HCEC 1CT (cell line): ENCODE measurements at places on chromosomes 12 and 14.
A peak's percentile ranks its signal among the peaks of the same experiment; 100 is the strongest.

DNA sequence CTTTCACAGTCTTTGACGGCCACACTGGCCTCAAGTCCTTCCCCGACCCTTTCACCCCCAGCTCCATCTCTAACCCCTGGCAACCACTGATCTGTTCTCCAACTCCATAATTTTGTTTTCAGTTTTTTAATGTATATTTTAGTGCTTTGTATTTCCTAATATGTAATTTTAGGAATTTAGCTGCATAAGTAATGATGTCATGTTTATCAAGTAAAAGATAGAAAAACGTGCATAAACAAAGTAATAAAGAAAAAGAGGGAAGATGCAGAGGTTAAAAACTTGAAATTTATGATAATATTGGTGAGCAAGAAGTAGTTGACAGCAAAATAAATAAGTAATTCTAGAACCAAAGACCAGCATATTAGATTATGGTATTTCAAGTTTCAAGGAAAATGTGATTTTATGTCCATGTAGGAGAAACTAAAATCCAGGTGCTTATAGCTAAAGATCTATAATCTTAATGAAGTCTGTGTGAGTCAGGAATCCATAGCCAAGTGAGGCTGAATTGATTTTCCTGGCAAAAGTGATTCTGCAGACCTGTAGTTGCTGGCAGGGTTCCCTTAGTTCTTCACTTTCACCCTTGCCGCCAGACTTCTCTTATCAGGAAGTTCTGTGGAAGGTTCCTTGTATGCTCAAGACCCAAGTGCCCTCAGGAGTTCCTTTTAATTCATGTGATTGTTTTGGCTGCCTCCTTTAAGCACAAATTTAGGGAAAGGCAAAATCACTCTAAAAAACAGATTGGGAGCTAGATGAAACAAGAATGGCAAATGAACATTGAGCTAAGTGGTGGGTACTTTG lies 24.4 kb downstream of the FBXW8 start:
- no peak for DNase-seq

- DNase-seq: peak; percentile 21
Measured at GRCh38 chr14:20343862-20344220, 406 bp downstream of the PARP2 start.

GRCh38 chr12:87667378-87667777 lies 361.8 kb downstream of the C12orf50 start:
- peak; percentile 55 for DNase-seq

DNA sequence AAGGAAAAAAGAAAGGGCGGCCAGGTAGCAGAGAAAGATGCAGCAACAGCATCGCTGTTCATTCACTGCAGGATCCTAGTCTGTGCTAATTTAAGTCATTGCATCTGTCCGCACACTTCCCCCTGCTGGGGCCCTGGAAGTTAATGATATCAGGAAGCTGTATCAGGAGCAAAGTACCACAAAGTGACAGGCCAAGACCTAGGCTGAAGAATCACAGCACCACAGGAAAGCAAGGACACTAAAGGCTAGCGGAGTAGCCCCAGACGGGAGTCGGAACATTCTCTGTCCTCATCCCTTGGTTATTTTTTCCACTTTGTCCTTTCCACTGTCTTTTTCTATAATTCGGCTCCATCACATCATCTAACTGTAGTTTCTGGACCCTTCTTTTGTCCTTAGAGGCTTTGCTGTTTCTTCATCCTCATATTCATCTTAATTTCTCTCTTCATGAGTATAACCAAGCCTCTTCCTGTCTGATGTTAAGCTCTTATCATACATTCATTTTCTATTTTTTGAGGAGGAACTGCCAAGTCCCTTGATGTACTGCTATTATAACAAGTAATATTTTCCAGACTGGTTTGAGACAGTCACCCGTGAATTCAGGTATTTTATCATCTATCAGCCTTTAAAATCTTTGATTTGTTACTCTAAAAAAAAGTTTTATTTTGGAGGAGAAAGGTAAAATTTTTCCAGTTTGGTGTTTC lies 28.3 kb downstream of the DUSP16 start:
- DNase-seq: no peak

DNA sequence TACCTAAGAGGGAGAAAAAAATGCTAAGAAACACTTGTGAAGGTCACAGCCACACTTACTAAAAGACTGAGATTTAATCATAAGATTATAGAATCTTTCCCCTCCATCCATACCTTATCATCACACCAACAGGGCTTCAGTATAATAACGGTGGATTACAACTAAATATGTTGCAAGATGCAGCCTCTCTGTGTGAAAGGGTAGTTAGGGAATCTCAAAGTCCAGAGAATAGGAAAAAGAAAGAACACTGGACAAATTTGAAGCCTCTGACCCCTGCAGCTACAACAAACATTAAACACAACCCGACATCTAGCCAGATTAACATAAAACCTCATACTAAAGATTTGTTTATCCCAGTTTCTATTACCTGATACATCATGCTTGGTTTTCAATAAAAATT lies 181.0 kb downstream of the C12orf42 start:
- no peak for DNase-seq

DNA sequence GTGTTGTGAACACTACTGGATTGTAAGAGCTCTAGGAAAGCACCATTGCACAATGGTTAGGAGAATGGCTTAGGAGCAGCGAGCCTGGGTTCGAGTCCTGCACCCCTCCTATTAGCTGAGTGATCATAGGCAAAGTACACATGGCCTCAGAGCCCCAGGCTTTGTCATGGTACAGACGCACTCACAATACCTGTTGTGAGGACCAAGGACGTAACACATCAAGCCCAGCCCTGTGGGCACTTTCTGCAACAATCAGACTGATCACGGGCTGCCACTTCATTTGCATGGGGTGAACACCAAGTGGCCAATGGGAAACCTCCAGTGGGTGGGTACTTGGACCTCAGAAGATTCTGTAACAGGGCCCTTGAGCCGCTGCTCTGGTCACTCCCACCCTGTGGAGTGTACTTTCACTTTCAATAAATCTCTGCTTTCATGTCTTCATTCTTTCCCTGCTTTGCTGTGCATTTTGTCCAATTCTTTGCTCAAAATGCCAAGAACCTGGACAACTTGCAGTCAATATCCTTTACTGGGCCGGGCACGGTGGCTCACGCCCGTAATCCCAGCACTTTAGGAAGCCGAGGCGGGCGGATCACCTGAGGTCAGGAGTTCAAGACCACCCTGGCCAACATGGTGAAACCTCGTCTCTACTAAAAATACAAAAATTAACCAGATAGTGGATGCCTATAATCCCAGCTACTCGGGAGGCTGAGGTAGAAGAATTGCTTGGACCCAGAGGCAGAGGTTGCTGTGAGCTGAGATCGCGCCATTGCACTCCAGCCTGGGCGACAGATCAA lies 28.2 kb downstream of the GLRX5 start:
- no peak for DNase-seq

- peak; percentile 60 for DNase-seq
Measured at GRCh38 chr12:14845350-14845750, 2.0 kb upstream of the ART4 start.

- no peak for DNase-seq
Measured at GRCh38 chr12:94222351-94223084, 74.1 kb downstream of the PLXNC1 start.

DNA sequence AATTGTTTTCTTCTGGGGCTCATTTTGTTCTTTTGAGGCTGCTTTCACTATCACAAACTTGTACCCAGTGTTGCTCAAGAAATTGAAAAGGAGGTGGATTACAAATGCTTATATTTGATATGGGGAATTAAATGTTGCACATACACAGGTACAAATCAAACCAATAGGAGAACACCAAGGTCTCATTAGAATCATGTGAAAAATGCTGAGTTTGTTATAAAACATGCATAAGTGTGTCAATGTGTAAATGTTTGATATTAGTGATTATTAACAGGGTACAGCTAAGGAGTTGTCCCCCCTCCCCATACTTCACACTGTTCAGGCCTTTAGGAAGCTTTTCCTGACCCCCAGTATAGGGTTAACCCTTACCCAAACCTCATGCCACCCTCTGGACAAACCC lies 971.2 kb upstream of the SEL1L start:
- DNase-seq: no peak

GRCh38 chr12:112112409-112113133 lies 4.0 kb upstream of the NAA25 start:
- DNase-seq: no peak

DNA sequence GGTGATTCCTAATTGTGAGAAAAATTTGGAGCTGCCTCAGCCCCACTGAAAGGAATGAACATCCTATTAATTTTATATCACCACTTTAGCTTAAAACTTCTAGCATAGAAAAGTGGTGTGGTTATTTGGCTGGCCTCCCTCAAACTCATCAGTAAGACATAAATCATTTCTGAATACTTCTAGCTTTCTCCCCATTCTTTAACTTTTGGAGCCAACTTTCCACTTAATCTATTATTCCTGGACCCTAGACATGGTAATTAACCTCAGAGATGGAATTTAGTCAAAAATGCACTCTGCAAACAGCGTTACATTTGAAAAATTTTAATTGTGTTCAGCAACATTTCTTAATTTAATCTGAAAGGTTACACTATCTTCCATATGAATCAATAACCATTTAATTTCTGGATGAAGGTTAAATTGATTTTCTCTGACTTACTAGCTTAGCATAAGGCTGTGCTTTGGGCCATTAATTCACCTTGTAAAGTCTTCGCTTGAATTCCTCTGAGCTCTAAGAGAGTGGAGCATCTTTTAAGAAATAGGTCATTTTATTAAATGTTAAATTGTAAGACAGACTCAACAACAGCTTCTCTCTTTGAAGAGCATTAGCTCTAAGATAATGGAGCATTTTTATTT lies 753.6 kb upstream of the STXBP6 start:
- no peak for DNase-seq

GRCh38 chr12:112103758-112104503 lies 4.7 kb downstream of the NAA25 start:
- no peak for DNase-seq

DNA sequence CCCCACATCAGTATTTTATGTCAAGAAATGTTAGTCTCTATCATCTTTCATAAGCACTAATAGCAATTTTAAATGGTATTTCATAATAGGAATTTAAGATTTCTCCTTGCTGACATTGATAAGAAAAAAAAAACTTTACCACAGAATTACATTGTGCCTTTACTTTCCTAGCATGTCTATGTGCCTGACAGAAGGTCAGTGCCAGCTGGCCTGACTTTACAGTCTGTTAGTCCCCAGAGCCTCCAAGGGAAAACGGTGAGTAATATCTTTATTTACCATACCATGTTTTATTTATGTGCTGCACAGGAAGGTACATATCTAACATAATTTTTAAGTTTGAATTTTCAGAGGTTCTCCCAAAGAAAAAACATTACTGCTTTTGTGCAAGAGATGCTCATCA lies 152.0 kb upstream of the AEBP2 start:
- DNase-seq: no peak

GRCh38 chr12:106239951-106240335 lies 7.9 kb downstream of the CKAP4 start:
- no peak for DNase-seq

DNA sequence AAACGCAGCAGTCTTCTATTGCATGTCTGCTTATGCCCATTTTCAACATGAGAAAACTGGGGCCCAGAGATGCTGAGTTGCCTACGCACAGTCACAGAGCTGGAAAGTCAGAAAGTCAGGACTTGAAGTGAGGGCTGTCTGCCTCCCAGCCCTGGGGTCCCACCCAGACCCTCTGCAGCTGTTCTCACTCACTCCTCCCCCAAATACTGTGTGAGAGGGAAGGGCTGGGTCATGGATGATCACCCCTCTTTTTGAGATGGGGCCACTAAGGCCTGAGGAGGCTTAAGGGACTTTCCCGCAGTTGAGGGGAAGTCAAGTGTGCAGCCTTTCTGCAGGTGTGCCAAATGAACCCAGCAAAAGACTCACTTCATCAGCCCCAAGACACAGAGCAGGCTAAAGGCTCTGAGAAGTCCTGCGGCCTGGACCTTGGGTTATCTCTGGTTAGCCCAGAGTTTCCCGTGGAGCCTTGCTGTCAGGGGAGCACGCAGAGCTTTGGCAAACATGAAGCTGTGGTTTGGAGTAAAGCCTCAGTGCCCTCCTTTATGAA lies 18.7 kb downstream of the DTX1 start:
- DNase-seq: no peak

DNA sequence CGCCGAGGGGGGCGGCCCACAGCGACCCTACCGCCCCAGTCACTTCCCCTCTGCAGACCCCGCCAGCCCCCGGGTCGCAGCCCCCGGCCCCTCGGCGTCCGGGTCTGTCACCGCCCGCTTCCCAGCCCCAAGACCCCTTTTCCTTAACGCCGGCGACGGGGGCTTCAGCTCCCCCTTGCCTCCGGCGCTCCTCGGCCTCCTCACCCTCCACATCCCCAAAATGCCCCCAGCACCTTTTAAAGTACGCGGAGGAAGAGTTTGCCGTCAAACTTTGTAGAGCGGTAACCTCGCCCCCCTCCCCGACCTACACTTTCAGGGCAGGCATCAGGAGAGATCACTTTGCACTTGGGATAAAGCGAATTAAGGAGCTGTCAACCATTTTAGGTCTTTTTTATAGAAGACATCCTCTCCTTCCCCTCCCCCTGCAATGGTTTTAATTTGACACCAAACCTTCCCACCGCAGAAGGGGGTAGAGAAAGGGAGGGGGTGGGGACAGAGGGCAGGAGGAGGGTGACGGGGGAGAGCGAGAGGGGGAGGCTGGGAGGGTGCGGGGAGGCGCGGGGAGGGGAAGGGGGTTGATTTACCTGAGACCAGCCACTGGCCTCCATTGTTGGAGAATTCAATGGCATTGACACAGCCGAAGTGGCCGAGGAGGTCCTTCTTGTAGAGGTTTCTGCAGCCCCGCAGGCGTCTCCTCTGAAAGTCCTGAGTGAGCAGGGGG lies 578 bp downstream of the DCAF5 start:
- no peak for DNase-seq

DNA sequence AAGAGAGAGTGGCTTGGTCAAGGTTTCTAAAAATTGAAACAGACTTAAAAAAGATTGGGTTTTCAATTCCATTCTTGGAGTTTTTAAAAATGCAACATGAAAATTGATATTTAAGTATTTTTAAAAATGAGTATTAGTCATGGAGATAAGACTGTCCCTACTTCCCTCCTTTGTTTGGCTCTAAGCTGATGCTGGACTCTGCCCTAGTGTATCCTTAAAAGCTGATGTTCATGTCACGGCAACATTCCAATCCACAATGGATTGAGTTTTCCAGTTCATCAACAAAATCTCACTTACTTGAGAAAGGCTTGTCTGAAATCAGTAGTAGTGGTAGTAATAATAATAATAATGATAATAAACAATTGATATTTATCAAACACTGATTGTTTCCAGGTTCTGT lies 119.0 kb upstream of the SLC38A2 start:
- DNase-seq: no peak

- DNase-seq: peak; percentile 37
Measured at GRCh38 chr12:66190519-66191370, 1.7 kb downstream of the IRAK3 start.

DNA sequence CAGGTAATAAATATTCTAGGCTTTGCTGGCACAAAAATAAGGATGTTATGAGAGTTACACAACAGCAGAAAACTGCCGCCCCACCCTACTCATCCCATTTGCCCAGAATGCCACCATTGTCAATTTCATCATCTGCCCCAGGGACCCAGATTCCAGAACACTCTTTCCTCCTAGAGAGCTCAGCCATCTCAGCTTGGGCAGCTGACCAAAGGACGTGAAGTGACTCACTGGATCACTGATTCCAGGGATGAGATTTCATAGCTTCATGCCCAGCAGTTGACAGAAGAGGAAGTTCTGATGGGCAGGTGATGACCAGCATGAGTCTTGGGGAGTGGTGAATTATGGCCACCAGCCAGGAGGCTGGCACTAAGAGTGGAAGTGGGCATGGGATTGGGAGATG lies 450.3 kb downstream of the RMST start:
- DNase-seq: no peak
